IPS DF 19.7 (cell line): ENCODE measurements at places on chromosomes 6 and 20.

- DNase-seq = no peak
Observed at GRCh38 chr20:1376408-1377270, 16.2 kb downstream of the FKBP1A start.

DNA sequence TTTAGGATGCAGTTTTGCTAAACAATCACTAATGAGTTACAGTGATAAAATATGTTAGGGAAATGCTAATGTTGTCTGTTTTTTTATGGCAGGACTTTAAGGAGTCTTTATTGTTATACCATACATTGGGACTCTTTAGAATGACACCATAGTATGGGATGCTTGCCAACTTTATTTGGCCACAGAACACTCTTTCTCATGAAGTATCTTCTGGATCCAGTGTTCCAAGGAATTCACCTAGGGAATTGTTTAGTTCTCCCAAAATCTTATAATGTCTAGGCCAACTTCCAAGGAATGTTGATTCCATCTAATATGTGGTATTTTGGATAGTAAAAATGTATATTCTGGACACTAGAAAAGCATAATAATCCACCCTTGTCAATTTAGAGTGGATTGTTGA is 3.3 kb downstream of the RIN2 start:
- DNase-seq = no peak

- DNase-seq = no peak
Observed at GRCh38 chr6:82095091-82095490, 152.5 kb downstream of the IBTK start.

DNA sequence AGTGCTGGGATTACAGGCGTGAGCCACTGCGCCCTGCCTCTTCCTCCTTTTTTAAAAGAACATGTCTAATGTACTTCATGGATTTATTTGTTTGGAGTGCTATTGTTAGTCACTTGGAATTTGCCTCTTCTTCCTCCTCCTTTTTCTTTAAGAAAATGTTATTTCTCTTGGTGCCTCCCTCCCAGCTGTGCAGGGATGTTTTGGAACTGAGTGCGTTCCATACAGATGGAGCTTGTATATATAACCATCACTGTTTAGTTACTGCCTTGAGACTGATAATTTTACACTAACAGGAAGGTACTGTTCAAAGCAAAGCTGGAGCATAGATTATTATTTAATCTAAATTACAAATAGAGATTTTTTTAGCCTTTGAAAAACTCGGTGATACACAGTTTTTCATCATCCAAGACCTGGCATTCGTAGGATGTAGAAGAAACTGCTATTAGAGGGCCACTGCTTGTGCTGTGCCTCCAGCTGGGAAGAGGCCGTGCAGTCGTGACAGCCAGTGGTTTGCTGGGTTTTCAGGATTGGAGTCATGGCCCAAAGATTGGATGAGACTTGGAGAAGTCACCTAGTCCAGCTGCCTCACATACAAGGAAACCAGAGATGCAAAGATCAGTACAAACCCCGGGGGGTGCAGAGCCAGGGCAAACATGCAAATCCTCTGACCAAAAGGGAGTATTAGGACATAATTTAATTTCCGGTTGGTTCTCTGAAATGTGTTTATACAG is 123.1 kb downstream of the PLEKHG1 start:
- no peak for DNase-seq

GRCh38 chr20:41340327-41341055 is at the start of gene LPIN3:
Gene LPIN3 (plus strand): TSS chr20:41340821. CDS start chr20:41345804, 4,983 bp downstream.
- peak; percentile 63 for DNase-seq

GRCh38 chr20:8361006-8361652 is 229.1 kb downstream of the PLCB1 start:
- DNase-seq = no peak

- DNase-seq = no peak
Observed at GRCh38 chr20:6467562-6467961, 299.9 kb upstream of the BMP2 start.

GRCh38 chr20:49384437-49385434 is 97.7 kb downstream of the KCNB1 start:
- peak; percentile 67 for DNase-seq

GRCh38 chr6:3393836-3394202 is 63.0 kb downstream of the SLC22A23 start:
- DNase-seq = no peak

DNA sequence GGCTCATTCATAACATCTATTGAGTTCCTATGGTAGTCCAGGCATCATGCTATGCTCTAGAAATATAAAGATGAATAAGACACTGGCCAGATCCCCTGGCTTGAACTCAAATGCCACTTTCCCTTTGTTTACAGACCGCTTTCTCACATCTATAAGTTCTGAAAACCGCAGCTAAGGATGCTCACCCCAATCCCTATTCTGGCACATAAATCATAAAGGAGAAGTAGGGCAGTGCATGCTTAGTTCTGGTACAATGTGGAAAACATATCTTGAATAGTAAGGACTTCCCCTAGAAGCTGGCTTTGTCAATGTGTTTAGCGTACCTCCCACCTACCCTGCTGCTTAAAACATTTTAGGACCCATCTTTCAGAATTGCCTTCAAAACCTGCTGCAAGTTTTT is 26.4 kb downstream of the MRS2 start:
- no peak for DNase-seq

DNA sequence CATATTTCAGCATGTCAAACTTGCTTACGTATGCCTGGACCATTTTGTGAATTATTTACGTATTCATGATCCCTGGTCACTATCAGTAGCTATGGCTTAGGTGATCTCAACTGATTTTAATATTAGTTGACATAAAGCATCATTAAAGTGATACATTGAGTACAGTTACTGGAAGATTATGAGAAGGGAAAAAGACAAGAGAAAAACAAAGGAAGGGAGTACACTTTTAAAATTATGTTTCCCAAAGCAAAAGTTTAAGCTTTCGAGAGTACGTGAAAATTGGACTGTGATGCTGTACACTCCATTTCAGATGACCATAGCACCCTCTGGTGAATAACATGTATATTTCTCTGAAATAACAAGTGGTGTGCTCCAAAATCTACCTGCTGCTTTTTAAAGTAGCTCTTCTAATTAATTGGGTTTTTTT is 215.0 kb upstream of the HSF2 start:
- DNase-seq = no peak

DNA sequence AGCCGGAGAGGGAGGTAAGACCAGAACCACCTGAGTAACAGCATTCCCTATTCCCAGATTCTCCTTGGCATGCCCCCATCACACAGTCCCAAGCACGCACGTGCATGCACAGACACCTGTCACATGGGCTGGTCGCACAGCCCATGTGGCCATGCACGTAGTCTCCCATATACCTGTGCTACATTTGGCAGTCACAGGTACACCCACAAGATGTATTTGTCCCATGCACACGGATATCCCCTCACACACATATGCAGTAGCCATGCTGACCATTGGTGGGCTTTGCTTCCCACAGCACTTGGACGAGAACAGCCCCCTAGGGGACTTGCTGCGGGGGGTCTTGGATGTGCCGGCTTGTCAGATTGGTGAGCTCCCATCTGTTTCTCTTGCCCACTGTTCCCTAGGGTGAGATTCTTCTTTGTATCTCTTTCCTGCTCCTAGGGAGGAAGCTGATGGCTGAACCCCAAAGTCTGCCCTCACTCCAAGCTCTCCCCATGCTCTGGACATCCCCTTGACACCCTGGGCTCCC is 31.9 kb downstream of the PLCG1 start:
- no peak for DNase-seq

DNA sequence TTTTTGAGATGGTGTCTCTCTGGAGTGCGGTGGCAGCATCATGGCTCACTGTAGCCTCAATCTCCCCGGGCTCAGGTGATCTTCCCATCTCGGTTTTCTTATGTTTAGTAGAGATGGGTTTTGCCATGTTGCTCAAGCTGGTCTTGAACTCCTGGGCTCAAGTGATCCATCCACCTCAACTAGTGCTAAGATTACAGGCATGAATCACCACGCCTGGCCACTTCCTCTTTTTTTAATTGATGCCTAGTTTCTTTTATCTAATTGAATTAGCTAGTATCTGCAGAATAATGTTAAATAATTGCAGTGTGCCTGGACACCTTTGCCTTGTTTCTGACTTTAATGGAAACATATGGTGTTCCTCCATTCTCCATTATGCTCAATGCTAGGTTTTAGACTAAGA is 38.4 kb upstream of the SLC22A16 start:
- no peak for DNase-seq

DNA sequence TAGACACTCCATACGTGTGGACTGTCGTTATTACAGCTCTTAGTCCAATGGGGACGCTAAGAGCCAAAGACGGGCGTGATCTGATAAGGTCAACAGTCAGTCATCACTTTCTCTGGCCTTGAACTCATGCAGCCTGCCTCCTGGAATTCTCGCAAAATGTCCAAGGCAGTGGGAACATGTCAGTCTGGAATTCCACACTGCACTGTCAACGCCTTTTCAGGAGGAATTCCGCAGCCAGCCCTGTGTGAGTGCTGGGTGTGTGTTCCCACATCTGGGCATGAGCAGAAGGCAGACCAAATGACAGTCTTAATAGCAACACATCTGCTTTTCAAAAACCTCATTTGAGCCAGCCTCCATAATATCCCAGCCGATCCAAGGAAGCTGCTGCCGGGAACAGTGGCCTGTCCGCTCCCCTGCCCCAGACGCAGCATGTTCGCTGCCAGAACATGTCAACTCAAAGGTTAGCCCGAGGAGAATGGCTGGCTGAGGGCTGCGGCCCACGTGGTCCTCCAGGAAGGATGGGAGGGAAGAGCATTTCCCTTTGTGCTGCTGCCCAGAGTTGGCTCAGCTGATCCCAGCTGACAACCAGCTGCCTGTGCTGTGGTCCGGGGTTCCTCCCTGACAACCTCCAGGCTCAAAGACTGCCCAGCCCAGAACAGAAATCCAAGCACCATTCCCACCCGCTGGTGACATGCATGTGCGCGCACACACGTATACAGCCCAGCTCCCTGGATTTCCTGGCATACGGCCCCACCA is 103.1 kb downstream of the SULF2 start:
- DNase-seq = no peak

GRCh38 chr20:55415567-55416142 is 589.7 kb downstream of the CBLN4 start:
- no peak for DNase-seq

DNA sequence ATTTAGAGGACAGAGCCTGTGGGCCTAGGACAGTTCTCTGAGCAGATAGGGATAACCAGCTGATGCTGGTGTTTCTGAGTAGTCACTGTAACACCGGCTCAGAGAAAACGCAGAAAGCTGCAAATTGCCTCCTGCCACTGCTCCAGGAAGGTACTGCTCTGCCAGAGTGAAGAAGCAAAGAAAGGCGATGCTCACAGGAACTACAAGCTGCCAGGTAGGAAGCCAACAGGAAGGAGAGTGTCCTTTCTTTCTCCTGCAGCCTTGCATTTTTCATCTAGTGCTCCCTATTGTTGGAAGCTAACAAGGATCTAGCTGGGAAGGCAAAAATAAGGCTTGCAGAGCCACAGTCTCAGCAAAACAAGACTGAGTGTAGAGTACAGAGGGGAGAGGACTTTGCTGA is 70.7 kb upstream of the RAB32 start:
- peak; percentile 3 for DNase-seq

DNA sequence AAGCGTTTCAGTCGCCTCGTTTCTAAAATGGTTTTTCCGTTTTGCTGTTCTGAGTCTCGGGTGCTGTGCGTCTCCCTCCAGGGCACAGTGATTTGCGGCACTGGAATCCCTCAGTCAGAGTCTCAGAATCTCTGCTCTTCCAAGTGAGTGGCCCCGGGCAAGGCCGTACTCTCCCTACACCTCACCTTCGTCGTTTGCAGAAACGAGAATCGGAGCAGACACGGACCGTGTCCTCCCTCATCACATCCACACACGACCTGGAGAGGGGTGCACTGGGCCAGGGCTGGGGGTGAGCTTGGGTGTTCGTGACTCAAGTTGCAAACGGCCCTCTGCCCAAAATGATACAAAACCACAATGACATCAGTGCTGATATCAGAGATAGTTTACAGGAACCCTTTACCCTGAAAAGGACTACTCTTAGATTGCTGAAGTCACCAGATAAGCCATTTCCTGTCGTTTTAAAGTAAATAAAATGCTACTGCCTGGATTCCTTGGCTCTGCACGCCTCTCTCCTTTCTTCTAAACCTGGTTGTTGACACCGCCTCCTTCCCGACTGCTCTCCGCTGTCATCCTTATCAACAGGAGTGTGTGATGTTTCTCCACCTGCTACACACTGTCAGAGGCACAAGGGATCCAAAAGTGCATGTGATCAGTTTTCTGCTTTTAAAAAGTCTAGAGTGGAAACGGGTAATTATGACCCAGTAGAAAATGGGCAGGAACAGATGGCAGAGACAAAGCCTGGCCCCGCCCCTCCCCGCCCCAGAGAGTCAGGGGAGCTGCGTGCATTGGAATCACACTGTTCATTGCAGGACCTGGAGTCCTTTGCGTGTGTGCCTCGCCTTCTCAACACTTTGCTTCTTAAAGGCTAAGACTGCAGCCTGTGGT is 38.4 kb downstream of the KIF25 start:
- no peak for DNase-seq

GRCh38 chr6:94127716-94128115 is 708.4 kb upstream of the EPHA7 start:
- DNase-seq = no peak

DNA sequence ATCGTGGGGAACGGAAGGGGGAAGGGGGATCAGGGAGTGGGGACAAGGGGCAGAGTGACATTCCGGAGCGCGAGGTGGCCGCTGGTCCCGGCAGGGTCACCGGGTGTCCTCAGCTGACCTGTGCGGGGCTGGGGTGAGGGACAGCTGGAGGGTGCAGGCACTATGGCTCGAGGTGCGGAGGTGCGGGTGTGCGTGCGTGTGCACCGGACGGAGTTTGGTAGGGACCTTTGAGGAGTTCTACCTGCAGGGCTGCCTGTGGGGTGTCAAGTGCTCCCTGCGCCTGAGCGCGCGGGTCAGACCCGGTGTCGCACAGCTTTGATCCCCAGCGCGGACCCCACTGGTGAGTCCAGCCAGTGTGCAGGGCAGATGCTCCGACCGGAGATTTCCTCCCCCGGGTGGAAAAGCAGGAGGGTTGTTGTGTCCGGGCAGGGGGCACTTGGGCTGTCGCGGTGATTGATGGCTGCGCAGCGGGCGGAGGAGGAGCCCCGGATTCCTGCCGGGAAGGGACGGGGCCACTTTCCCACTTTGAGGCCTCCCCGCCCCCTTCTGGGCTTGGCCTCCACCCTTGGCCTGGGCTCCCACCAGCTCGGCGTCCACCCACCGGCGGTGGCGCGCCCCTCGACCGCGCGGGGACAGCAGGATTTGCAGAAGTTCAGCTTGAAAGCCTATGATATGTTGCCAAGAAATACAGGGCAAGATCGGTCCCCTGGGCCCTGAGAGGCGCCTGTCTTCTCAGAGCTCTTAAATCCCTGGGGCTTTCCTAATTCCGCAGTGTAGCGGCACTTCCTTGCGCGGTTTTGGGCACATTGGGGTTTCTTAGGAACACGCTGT is 658 bp downstream of the RIN2 start:
- no peak for DNase-seq
